Fibroblast of skin of back (primary cell): ENCODE measurements at places on chromosomes 2 and 18.
A peak's percentile ranks its signal among the peaks of the same experiment; 100 is the strongest.

DNA sequence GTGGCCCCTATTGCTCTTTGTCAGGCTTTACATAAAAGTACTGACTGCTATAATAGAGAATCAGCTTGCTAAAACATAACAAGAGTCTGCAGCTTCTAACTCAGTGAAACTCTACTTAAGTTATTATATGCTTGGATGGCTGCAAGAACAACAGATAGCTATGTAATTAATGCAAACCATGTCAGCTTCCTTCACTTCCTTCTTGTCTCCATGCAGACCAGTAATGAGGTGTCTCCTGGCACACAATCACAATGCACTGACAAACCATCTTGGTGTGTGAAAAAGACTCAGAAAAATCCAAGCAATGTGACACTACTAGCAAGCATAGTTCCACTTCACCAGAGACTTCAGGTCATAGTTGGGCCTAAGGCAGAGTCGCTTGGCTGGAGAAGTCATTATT is 2068.9 kb upstream of the PIK3C3 start:
- DNase-seq = no peak

DNA sequence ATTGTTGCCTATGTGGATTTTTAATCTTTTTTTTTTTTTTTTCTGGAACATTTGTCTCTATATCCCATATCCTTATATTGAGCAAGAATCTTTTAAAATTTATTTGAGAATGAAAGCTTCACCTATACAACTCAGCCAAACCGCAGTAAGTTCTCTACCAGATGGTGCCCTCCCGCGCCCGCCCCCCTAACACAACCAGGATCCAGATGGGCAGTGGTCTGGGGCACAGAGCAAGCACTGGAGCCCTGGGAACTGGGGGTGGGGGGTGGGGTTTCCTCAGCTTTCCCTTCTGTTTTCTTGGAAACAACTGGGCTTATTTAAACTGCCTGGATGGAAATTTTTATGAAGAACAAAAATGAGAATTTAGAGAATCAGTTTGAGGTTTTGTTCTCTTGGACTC is 74.6 kb downstream of the ACAA2 start:
- no peak for DNase-seq

DNA sequence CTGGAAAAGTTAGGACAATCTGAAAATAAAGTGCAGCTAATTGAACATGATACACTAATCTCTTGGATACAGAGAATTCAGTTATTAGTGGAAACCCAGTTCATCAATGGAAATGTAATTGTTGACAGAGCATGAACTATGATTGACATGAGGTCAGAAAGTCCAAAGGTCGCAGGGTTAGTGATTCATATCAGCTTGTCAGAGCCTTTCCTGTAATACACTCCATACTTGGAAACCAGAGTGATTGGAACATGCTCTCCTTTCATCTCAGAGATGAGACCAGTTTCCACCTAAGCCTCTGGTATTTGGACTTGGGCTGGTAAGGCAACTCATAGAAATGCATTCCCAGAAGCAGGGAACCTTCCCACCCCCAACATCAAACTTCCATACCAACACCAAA is 8.5 kb upstream of the NCKAP5 start:
- DNase-seq = no peak

DNA sequence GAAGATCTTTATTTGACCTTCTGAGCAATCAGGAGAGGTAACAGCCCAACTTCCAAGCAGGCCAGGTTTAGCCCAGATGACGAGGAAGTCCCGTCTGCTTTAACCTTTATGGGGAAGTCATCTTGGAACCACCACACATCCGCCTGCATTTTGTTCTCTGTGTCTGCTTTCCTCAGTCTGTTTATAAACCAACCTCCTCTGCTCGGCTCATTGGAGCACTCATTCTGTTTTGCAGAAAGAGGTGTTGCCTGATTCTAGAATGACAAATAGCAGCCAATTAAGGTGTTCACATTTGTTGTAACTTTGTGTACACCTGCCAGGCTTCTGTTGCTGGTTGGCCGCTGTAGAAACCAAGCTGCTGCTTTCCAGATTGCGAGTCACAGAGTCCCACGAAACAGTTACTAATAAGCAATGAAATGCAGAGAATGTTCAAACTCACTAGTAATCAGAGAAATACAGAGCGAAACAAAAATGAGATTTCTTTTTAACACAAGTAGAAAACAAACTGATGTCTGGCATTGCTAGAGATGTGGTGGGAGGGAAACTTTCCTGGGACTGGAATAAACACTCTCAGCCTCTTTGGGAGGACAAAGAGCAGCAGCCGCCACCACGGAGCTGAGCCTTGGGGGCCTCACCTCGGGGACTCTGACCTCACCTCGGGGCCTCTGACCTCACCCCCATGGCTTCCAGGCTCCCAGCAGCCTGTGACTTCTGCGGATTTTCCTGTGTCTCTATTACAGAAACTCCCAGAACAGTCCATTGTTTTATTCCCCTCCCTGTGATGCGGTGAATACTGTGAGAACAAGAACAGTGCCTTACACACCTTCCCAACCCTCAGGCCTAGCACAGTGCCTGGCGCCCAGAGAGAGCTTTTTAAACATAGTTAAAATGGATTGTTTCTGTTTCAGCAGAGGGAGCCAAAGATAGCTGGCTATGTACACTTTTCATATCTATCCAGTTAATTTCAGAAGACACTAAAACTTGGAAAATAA is 64.0 kb downstream of the MBP start:
- peak; percentile 68 for DNase-seq

GRCh38 chr2:108594982-108595464 is 60.8 kb downstream of the LIMS1 start:
- DNase-seq = peak; percentile 100

DNA sequence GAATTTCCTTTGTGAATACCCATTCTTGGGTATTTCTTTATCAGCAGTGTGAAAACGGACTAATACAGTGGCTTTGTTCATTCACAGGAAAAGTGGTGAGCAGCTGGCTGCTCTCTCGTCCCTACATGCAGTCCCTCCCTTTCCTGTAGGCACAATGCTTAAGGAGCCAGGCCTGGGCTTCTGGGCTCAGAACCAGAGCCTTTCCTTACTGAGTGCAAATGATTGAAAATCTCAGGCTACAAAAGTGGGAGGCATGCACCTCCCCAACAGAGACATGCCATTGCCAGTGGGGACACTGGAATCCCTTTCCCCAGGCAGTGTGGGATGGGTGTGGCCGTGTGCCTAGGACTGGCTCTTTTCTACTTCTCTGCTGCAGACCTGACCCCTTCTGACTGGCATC is 61.3 kb downstream of the MCFD2 start:
- DNase-seq = no peak

- peak; percentile 86 for DNase-seq
Measured at GRCh38 chr2:85215448-85216401, 82.5 kb downstream of the TCF7L1 start.

- no peak for DNase-seq
Measured at GRCh38 chr2:56195563-56195962, 11.8 kb downstream of the CCDC85A start.

DNA sequence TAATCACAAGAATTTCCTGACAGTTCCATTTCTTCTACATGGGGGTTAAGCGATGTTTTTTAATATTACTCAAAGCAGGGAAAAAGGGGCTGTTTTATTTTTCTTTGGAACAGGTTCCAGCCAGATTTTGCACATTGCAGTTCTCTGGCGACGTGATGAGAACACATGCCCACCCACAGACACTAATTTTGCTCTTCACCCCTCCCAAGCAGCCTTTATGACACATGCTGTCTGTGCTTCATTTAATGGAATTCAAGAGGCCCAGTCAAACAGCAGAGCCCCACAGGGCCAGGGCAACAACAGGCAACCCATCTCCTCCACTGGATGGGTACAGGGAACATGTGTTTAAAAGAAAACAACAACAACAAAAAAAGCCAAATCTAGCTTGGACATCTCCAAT is 70.8 kb downstream of the SPRED2 start:
- peak; percentile 81 for DNase-seq

DNA sequence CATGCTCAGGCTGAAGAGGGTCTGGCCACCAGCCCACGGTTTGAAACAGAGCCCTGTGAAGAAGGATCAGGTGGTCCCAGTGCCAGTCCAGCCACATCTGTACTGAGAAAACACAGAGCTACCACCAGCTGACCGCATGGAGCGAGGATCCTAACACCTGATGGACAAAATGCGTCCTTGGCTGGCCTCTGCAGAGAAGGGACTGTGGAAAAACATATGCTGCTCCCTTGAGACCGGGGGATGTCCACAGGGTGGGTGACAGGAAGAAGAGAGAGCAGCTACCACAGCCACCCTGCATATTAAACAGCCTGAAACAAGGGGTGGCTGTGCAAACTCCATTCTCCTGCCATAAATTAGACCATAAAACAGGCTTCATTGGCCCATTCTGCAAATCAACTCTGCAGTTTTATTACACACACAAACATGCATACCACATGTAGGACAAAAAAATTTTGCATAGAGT is 137.2 kb downstream of the BCL2 start:
- no peak for DNase-seq

- peak; percentile 30 for DNase-seq
Measured at GRCh38 chr2:38750011-38750890, 910 bp downstream of the SRSF7 start.

- peak; percentile 36 for DNase-seq
Measured at GRCh38 chr2:234191819-234192407, 141.4 kb downstream of the SPP2 start.

GRCh38 chr2:39264733-39265132 is 21.0 kb upstream of the CDKL4 start:
- no peak for DNase-seq

- DNase-seq = peak; percentile 61
Measured at GRCh38 chr2:27370816-27371620, 602 bp downstream of the SNX17 start.

- DNase-seq = no peak
Measured at GRCh38 chr2:133635131-133635530, 66.9 kb upstream of the NCKAP5 start.

GRCh38 chr2:57962861-57963260 is 83.7 kb upstream of the VRK2 start:
- no peak for DNase-seq
